ENCODE measurements at places on chromosomes 7 and 10. TPM values are rescaled to one million over a fixed set of nuclear protein-coding genes. Genes with fewer than 3 reads are reported as not detected.

Gene IDI1
- 32.9 TPM for total RNA-seq

Gene UNCX
- total RNA-seq, result not detected

Gene GNGT1
- total RNA-seq, result not detected

Gene CPED1
- not detected for total RNA-seq

Gene CCL24
- not detected for total RNA-seq

Gene PTN
- not detected for total RNA-seq

Gene TWIST1
- 4.4 TPM for total RNA-seq

Gene SRRT
- 134 TPM for total RNA-seq

Gene RARRES2
- total RNA-seq, result not detected

All from A549 treated with Mapracorat at 1 μM for 4 hours (cell line).